ENCODE measurements at places on chromosomes 1 and 21. TPM values are rescaled to one million over a fixed set of nuclear protein-coding genes. Genes with fewer than 3 reads are reported as not detected.

GRCh38 chr1:3699596-3699995 is 47.3 kb downstream of the TP73 start:
- DNase-seq, result no peak

DNA sequence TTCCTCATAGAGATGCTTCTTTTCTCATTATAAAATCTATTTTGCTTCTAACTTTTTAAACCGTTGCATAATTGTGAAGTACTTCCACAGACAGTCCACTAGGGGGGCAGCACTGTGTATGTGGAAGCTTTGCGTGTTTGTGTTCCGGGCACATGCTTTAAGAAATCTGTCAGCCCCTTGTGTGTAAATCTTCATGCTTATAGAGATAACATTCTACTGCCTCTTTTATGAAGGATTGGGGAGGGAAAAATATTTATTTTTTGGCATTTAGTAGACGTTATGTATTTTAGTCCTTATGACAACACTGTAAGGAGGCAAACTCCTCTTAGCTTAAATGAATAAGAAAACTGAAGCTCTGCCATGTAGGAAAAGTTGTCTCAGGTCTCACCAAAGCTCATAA is 157.3 kb upstream of the PTGFR start:
- no peak for DNase-seq

DNA sequence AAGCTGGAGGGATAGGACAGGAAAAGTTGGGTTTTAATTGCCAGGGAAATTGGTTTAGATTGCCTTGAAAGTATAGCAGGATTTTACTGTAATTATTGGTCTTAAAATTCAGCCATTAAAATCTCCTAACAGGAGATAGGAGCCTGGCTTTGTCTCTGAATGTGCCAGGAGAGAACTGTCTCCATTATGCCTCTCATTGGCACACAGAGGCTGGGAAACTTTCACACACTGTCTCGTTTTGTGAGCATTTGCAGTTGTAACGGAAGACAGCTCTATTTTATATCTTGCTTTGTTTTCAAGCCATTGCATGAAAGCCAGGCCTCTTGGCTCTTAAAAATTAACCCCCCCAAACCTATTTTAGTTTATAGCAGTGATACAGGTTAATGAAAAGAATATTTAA is 12.5 kb downstream of the DNAJC6 start:
- no peak for DNase-seq

- DNase-seq, result no peak
Observed at GRCh38 chr1:91591175-91591974, 90.7 kb downstream of the CDC7 start.

GRCh38 chr1:41640141-41640751 is 155.8 kb upstream of the EDN2 start:
- no peak for DNase-seq

GRCh38 chr1:178885869-178886268 is 15.0 kb upstream of the ANGPTL1 start:
- no peak for DNase-seq

- DNase-seq, result no peak
Observed at GRCh38 chr1:236275586-236275985, 6.2 kb downstream of the ERO1B start.

GRCh38 chr1:180003026-180003695 is 48.6 kb downstream of the CEP350 start:
- DNase-seq, result no peak

- DNase-seq, result no peak
Observed at GRCh38 chr1:4711416-4712275, 57.2 kb downstream of the AJAP1 start.

GRCh38 chr1:229170274-229170673 is 100.6 kb upstream of the RAB4A start:
- DNase-seq, result no peak

- no peak for DNase-seq
Observed at GRCh38 chr1:195045072-195045471, 1563.2 kb downstream of the KCNT2 start.

- no peak for DNase-seq
Observed at GRCh38 chr1:22250724-22251123, 107.8 kb upstream of the WNT4 start.

- no peak for DNase-seq
Observed at GRCh38 chr1:184771190-184771691, 16.6 kb upstream of the EDEM3 start.

DNA sequence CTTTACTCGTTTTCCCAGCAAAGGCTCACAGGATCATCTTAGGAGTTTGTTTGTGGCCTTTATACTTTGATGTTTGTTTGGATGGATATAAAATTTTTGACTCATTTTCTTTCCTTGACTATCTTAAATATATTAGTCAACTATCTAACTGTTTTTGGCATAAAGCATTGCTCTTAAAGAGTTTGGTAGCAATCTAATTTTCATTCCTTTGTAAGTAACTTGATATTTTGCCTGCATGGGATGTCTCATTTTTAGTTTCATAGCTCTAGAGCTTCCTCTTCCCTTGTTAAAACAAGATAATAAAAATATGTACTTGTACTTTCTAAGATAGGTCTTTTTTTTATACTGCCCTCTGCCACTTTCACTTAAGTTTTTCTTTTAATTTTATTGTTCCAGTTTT is 161.9 kb downstream of the MAGI3 start:
- DNase-seq, result no peak

CRP gene
- not detected for total RNA-seq

SFN gene
- total RNA-seq, result 0.18 TPM

A3GALT2 gene
- total RNA-seq, result not detected

PRPF38B gene
- 22.6 TPM for total RNA-seq

OR6N1 gene
- total RNA-seq, result not detected

TCHHL1 gene
- total RNA-seq, result not detected

Data from left cardiac atrium (tissue), 4 donors.